Uterus (tissue), 4 donors: ENCODE measurements at places on chromosomes 13 and 19. TPM values are rescaled to one million over a fixed set of nuclear protein-coding genes. Genes with fewer than 3 reads are reported as not detected.

DNA sequence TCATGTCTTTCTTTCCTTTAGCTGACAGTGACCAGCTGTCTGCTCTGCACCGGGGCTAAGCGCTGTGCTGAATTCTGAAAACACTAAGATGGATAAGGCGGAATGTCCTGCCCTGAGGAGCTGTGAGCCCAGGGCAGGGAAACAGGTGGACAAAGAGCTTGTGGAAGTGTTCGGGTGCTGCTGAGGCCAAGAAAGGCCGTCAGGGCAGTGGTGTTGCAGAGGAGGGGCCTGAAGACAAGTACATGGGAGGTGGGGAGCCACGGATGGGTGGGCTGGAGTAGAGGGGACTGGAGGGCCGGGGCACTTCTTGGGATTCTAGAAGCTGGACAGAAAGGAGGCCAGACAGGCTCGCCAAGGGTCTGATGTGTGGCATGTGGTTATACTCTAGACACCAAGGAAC is 66.2 kb upstream of the GPR183 start:
- no peak overlapping the region for H3K27ac ChIP-seq
- no peaks in the 10 kb centered on the region for H3K27me3 ChIP-seq
- no peaks in the 10 kb centered on the region for H3K4me1 ChIP-seq
- no peak overlapping the region for H3K4me3 ChIP-seq

DNA sequence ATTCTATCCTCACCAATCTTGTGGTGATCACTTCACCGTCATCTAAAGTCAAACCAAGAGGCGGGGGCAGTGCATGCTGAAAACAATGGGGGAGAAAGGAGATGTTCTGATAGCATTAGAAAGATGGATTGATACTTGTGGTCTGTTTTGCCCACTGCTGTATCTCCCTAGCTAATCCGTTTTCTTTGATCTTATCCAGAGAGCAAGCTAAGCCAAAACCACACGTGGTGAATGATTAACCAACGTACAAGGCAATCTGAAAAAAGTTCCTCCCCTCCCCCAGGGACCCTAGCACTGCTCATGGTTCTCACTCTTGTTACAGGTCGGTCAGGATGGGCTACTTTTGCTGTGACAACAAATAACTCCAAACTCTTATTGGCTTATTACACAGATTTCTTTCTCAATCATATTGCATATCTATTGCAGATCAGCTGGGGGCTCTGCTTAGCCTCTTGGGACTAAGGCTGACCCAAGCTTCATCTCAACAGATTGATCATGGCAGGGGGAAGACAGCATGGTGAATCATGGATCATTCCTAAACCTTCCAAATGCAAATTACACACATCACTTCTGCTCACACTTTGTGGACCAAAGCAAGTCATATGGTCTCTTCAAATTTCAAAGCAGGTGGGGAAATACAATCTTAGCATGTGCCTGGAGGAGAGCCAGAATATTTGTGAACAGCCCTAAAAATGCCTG is 11.9 kb upstream of the C13orf42 start:
- no peaks in the 10 kb centered on the region for H3K4me1 ChIP-seq
- no peak overlapping the region for H3K4me3 ChIP-seq
- no peak overlapping the region for H3K27ac ChIP-seq
- DNase-seq: no peak

DNA sequence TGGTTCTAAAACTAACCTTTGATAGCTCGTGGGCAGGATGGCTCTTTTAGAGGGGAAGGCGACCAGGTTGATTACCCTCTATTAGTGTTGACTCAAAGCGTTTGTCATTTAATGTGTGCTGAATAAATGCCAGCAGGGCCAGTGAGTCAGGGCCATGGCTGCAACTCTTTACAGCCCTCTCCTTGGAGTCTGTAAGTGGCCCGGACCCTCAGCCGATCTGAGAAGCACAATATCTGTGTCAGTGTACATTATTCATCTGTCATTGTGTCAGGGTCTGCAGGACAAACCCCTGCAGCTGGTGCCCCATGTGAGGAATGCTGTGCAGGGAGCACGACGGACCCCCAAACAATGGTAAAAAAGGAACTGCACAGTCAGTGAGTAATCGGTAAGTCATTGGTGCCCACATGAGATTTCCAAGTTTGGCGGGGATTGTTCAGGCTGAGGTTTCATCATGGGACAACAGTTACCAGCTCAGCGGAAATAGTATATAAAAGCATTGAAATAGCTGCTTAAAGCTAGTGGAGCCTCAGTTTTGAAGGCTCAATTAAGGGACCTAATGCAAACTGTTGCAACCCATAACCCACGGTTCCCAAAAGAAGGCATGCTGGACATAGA is 139.1 kb downstream of the ZNF675 start:
- no peaks in the 10 kb centered on the region for H3K4me1 ChIP-seq
- DNase-seq: no peak
- H3K36me3 ChIP-seq: no peaks in the 10 kb centered on the region
- no peak overlapping the region for H3K4me3 ChIP-seq
- H3K27me3 ChIP-seq: no peaks in the 10 kb centered on the region
- no peak overlapping the region for H3K27ac ChIP-seq

DNA sequence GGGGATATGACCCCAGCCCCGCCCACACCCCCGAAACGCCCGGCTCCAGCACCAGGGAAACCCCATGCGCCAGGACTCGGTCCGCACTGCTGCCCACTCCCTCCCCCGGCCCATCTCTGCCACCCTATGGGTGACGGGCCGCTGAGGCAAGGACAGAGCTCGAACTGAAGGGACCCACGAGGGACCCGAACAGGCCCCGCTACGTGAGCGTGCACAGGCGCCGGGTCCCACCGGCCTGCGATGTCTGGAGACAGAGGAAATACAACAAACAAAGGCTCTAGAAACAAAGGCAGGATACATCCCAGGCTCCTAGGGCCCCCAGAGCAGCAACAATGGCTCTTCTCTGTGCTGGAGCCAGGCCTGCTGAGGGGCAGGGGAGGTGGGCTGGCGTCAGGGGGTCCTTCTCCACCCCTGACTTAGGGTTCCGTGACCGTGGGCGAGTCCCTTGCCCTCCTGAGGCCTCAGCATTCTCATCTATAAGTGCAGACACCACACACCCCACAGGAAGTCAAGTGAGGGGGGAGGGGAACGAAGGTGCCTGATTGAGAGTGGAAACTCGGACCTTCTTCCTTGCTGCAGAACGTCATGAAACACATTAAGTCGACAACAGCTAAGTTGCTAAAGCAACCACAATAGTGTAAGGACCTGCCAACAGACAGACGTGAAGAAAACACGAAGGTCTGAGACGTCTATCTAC is 3.1 kb downstream of the ABHD17A start:
- peaks cover 30% of the 10 kb centered on the region for H3K4me1 ChIP-seq
- no peak overlapping the region for H3K4me3 ChIP-seq
- H3K36me3 ChIP-seq: no peaks in the 10 kb centered on the region
- peak overlapping the region; percentile 87 for H3K27ac ChIP-seq
- DNase-seq: no peak
- H3K27me3 ChIP-seq: no peaks in the 10 kb centered on the region

- peak overlapping the region; percentile 99 for H3K27ac ChIP-seq
- no peaks in the 10 kb centered on the region for H3K4me1 ChIP-seq
- DNase-seq: peak; percentile 64
- H3K27me3 ChIP-seq: no peaks in the 10 kb centered on the region
- no peak overlapping the region for H3K4me3 ChIP-seq
These were observed 105.2 kb downstream of the INSR start for GRCh38 chr19:7188698-7189629.

- H3K36me3 ChIP-seq: no peaks in the 10 kb centered on the region
- H3K27me3 ChIP-seq: no peaks in the 10 kb centered on the region
- H3K4me3 ChIP-seq: no peak overlapping the region
- DNase-seq: no peak
- H3K4me1 ChIP-seq: no peaks in the 10 kb centered on the region
- no peak overlapping the region for H3K27ac ChIP-seq
These were observed 235.9 kb downstream of the NHLRC3 start for GRCh38 chr13:39273953-39274738.

- H3K27me3 ChIP-seq: no peaks in the 10 kb centered on the region
- H3K4me3 ChIP-seq: no peak overlapping the region
- peaks cover 11% of the 10 kb centered on the region for H3K4me1 ChIP-seq
- no peak overlapping the region for H3K27ac ChIP-seq
- H3K36me3 ChIP-seq: no peaks in the 10 kb centered on the region
These were observed 9.7 kb downstream of the MAST3 start for GRCh38 chr19:18107235-18107634.

- no peak overlapping the region for H3K27ac ChIP-seq
- no peak overlapping the region for H3K4me3 ChIP-seq
These were observed 32.2 kb upstream of the TPT1 start for GRCh38 chr13:45373162-45373547.

DNA sequence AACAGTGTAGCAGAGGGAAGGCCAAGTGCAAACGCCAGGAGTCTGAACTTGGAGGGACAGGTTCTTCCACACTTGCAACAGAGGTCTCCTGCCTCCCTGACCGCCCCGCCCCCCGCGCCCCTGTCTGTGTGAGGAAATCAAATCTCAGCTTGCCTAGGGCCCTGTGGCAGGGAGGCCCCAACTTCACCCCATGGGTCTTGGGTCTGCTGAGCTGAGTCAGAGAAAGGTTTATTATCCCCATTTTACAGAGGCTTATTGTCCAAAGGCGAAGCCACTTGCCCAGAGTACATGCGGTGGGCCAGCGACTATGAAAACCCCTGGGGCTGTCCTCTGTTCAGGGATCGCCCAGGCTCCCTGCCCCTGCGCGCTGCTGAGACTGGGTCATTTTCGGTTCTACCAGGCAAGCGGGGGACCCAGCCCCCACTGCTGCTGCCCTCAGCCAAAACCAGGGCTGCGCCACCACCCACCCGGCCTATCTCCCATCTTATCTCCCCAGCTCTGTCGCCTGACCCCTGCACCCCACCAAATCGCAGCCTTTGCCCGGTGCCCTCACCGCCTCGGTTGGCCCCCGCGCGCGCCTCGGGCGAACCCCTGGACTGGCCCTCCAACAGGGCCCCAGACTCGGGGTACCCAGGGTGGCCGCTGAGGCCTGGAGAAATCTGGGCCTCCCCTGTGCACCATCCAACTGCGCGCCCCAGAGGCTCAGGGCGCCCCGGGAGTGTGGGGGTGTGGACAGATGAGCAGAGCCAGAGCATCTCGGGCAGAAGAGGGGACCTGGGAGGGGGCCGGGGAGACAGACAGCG is 850 bp upstream of the CERS4 start:
- no peaks in the 10 kb centered on the region for H3K36me3 ChIP-seq
- peak overlapping the region; percentile 74 for H3K27ac ChIP-seq
- DNase-seq: peak; percentile 34

Gene MRPL57
- 14.6 TPM for total RNA-seq

DNA sequence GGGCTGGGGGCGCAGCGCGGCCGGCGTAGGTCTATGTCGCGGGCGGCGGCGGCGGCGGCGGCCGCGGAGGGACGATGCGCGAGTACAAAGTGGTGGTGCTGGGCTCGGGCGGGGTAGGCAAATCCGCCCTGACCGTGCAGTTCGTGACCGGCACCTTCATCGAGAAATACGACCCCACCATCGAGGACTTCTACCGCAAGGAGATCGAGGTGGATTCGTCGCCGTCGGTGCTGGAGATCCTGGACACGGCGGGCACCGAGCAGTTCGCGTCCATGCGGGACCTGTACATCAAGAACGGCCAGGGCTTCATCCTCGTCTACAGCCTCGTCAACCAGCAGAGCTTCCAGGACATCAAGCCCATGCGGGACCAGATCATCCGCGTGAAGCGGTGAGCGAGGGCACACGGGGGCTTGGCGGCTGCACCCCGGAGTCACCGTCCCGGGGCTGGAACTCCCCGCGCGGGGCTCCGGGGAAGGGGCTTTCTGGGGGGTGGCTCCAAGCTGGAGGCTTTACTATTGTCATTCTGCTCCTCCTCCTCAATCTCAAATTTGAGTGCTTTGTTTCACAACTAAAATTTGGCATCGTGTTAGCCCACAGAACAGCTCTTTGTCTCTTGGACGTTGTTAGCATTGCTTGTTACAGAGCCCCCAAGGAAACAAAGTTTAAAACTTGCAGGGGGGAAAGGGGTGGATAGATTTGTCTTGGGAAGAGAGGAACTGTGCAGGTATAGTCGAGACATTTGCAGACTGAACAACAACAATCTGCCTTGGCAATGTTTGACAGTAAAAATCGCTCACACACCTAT is 630 bp downstream of the RAP2A start:
- no peaks in the 10 kb centered on the region for H3K36me3 ChIP-seq
- no peaks in the 10 kb centered on the region for H3K27me3 ChIP-seq
- peak overlapping the region; percentile 100 for H3K27ac ChIP-seq
- peak overlapping the region; percentile 88 for H3K4me3 ChIP-seq
- H3K4me1 ChIP-seq: no peaks in the 10 kb centered on the region

DNA sequence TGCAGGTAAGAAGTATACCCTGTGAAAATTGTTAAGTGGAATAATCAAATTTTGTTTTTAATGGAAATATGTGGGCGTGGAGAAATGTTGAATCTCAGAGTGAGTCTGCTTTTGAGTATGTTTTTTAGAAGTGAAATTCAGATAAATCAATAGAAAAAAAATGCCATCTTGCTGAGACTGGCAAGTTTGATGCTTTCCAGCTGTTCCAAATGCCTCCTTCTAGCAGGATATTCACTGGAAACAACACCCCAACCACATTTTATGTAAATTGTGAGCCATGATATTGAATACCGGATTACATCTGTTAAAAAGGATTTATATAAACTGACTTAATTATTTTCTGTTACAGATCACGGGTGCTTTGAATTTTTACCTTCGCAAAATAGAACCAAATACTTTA is 115.4 kb downstream of the ITGBL1 start:
- H3K36me3 ChIP-seq: no peaks in the 10 kb centered on the region
- no peak for DNase-seq

- peak overlapping the region; percentile 32 for H3K27ac ChIP-seq
These were observed 37.8 kb downstream of the BRD4 start for GRCh38 chr19:15294561-15294990.

Gene CGB3
- not detected for total RNA-seq

DNA sequence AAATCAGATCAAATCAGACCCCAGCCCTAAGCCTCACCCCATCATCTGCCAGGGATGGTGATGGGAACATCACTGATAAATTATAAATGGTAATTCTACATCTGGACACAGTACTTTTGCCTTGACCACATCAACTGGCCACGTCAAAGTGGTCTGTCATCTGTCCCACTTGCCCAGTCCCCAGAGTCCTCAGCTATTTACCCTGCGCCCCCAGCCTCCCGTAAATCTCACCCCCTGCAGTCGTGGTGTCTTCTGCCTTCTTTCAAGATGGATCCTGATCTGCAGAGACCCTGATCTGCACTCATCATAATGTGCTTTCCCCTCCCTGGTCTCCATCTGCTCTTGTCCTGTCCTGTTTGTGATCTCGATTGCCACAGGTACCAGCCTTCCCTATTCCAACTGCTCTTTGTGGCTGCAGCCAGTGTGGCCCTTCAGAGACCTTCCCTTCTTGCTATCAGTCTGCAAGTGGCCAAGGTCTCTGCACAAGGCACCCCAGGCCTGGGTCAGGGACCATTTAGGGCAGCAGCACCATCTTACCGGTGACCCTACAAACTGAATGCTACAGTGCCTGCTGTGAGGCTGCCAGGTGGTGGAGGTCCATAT is 26.7 kb upstream of the POP4 start:
- H3K36me3 ChIP-seq: no peaks in the 10 kb centered on the region
- H3K4me3 ChIP-seq: no peak overlapping the region
- H3K4me1 ChIP-seq: no peaks in the 10 kb centered on the region
- no peaks in the 10 kb centered on the region for H3K27me3 ChIP-seq
- H3K27ac ChIP-seq: no peak overlapping the region

- H3K4me3 ChIP-seq: peak overlapping the region; percentile 91
- DNase-seq: no peak
- no peaks in the 10 kb centered on the region for H3K27me3 ChIP-seq
- peak overlapping the region; percentile 87 for H3K27ac ChIP-seq
- no peaks in the 10 kb centered on the region for H3K4me1 ChIP-seq
- H3K36me3 ChIP-seq: no peaks in the 10 kb centered on the region
These were observed 1.1 kb downstream of the ZNF836 start for GRCh38 chr19:52170304-52170703.

Gene B3GNT3
- total RNA-seq: not detected

- DNase-seq: no peak
- H3K4me1 ChIP-seq: no peaks in the 10 kb centered on the region
- H3K36me3 ChIP-seq: no peaks in the 10 kb centered on the region
- no peak overlapping the region for H3K27ac ChIP-seq
These were observed 37.7 kb upstream of the PDCD5 start for GRCh38 chr19:32543115-32543900.
